ENCODE measurements at places on chromosomes 2 and 18.

- DNase-seq, result no peak
Measured at GRCh38 chr2:237870754-237871651, 11.6 kb downstream of the RAMP1 start.

DNA sequence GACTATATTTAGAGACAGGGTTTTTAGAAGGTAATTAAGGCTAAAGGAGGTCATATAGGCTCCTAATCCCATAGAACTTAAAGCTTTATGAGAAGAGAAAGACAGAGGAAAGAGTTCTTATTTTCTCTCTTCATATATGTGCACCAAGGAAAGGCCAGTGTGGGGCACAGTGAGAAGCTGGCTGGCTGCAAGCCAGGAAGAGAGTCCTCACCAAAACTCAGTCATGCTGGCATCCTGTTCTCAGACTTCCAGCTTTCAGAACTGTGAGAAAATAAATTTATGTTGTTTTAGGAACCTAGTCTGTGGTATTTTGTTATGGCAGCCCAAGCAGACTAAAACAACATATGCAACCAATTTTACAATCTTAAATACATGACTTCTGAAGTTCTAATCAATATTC is 31.5 kb upstream of the ATIC start:
- DNase-seq, result peak; percentile 8

- DNase-seq, result no peak
Measured at GRCh38 chr18:25038261-25038660, 313.7 kb downstream of the ZNF521 start.

DNA sequence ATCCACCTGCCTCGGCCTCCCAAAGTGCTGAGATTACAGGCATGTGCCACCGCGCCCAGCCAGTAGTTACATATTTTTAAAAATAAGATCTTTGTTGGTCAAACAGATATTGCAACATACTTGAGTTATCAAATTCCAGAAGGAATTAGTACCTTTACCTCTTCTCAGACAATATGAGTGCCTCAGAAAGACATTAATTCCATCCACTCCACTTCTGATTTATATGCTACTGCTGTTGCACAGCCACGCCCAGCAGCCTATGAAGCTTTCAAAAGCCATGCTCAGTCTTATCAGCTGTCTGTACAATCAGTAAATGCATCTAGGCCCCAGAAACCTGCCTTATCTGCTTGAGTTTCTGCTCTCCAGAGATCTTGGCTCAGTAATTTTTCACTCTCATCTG is 47.8 kb downstream of the MEX3C start:
- DNase-seq, result no peak

DNA sequence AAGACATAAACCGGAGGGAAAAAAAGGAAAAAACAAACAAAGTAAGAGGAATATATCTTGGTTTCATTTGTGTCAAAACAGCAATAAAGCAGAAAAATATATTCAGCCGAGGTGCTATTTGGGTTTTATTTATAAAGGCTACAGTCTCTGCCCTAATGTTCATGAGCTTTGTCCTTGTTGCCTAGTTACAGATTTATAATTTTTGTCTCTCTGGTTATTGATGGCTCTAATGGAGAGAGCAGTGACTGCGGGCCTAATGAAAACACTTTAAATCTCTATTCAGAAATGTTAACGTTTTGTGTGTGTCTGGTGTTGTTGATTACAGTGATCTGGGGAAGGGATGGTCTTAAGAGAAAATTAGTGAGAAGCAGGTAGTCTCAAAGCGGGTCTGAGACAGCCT is 854.0 kb upstream of the LRRTM1 start:
- no peak for DNase-seq

DNA sequence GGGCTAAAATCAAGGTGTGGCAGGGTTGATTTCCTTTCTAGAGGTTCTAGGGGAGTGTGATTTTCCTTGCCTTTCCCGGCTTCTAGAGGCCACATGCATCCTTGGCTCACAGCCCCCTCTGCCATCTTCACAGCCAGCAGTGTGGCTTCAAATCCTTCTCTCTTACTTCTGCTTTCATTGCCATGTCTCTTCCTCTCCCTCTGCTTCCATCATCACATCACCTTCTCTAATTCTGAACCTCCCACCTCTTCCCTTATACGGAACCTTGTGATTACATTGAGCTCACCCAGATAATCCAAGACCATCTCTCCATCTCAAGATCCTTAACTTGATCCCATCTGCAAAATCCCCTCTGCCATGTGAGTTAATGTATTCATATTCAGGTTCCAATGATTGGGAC is 56.2 kb upstream of the RMDN2 start:
- DNase-seq, result no peak

DNA sequence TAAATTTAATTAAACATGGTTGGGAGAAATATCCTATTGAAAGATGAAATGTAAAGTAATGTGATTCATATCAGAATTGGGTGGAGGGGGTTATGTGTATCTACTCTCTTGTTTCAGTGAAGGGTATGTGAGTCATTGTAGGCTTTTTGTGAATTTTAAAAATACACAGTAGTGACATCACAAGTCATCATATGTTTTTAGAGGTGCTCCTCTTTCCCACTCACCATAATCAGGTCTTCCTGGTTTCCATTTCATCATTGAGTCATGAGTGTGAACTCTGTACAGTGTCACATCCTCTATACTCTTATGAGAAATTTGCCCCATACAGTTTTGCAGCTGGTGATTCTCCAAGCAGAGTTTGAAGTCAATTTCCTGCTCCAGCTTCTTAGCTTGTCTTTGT is 18.8 kb downstream of the FSIP2 start:
- DNase-seq, result no peak

DNA sequence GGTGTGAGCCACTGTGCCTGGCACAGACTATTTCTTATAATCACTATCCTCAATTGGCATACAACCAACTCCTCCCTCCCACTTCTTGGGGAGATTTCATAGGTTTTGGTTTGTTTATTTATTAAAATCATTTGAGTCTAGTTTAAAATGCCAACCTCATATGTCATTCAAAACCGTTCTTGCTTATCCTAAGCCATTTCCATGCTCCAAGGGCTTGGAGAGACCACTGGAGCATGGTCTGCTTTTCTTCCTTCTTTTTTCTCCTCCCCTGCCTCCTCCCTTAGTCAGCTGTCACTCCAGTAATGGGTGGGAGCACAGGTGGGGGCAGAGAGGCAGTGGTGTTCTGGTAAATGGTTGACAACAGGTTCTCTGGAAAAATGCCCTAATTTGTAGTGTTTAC is 20.4 kb upstream of the KCNS3 start:
- no peak for DNase-seq

GRCh38 chr2:191318729-191319078 is 73.5 kb downstream of the MYO1B start:
- peak; percentile 69 for DNase-seq

GRCh38 chr2:98713332-98714015 is 17.5 kb downstream of the MGAT4A start:
- no peak for DNase-seq

All from HFFc6 (cell line).